Fibroblast of skin of scalp (primary cell): ENCODE measurements at places on chromosomes 5 and 9.

- no peak for DNase-seq
Measured at GRCh38 chr9:12224449-12224848, 468.7 kb upstream of the TYRP1 start.

DNA sequence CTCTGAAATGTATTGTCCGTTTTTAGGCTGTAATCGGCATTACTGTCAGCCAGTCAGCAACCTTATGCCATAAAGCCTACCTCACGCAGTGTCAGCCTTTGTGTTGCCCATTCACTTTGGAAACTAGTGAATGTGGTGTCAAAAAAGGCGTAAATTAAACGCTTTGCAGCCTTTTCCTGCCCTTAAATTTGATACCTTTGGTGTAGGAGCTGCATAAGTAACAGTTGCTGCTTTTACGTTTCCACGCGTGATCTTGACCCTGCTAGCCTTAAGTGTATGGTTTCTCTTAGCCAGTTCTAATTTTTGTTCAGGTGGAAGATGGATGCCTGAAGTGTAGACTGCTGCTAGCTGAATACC is 257.7 kb downstream of the EPB41L4A start:
- no peak for DNase-seq

DNA sequence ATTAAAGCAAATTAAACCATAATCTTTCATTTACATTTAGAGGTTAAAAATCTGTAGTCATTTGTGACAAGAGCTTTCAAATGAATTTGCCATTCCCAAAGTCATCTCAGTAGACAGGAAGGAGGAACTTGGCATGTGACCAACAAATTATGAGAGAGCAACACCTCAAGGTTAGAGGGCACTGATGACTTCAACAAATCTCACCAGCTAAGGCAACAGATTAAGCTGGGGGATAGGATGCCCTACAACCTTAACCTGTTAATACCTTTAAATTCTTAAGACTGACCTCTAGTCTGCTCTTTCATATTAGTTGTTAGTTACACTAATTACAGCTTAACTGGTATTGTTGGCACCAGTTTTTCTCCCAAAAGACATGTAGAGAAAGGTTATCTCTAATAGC is 18.4 kb downstream of the POU5F2 start:
- no peak for DNase-seq

GRCh38 chr9:101514071-101514470 is 19.6 kb upstream of the RNF20 start:
- peak; percentile 84 for DNase-seq

GRCh38 chr9:114684036-114684435 is 2.0 kb upstream of the TEX48 start:
- no peak for DNase-seq

DNA sequence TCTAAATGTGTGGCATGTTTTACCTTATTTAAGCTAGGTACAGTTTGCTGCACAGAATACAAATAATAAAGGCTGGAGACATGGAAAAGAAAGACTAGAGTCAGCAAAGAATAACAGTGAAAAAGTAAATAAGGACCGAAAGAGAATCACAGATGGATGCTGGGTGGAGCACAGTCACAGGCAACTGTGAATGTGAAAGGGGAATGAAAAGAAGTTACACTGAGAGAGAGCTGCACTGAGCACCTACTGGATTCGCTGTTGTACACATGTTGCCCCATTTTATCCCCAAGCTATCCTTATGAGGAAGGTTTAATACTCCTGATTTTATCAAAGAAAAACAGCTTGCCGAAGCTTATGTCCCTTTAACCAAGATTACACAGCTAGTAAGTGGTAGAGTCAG is 165.4 kb upstream of the RGMB start:
- no peak for DNase-seq

DNA sequence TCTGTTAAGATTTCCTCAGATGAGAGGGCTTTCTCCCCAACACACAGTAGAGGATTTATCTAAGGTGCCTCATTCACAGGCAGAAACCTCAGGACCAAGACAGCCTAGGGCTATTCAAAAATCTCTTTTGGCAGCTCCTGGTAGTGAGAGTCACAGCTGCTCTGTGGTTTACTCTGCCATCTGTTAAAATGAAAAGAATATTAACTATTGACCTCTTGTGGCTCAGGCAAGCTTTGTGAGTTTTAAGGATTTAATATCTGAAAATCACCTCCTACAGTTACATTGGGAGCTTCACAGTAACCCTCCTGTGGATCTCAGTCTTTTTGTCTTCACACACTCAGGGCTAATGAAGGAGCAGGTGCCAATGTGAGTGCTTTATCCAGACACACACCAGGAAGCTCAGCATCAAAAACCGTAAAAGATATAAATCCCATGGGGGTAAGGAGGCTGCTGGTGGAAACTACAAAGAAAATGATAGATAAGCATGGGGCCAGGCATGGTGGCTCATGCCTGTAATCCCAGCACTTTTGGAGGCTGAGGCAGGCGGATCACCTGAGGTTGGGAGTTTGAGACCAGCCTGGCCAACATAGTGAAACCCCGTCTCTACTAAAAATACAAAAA is 29.7 kb downstream of the PPP1R2B start:
- DNase-seq: no peak

DNA sequence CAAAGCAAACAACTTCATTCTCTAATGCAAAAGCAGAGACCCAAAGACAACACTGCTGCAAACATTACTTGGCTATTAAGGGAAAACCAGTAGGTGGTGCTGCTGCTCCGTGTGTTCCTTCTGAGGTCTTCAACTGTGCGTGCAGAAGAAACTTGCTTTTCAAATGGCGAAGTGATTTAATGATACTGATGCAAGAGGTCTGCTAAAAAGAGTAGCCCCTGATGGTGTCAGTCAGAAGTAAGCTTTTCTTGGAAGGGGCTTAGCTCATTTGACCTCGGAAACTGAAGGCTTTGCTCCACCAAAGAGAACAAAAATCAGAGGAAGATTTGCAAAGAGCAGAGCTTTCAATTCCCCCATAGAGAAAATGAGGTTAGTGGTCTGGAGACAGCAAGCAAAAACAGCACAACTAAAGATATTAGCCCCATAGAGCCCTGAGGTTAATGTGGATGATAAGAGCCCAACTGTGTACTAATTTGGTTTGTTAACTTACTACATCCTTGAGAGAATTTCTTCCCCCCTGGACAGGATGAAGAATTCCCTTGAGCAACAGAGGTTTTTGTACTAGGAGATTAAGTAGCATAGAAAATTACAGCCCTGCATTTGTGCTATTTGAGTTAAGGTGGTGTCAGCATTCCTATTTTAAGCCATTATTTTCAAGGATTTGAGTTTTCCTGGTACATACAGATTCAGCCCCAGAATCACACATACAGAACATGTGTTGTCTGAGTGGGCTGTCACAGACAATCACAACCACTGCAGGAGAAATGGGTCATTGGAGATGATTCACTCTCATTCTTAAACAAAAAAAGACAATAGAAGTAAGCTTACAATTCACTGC is 153.2 kb upstream of the C9orf72 start:
- peak; percentile 79 for DNase-seq

- DNase-seq: no peak
Measured at GRCh38 chr9:88920645-88921044, 70.6 kb upstream of the S1PR3 start.
